H1 (cell line): ENCODE measurements at places on chromosomes 5 and 9. TPM values are rescaled to one million over a fixed set of nuclear protein-coding genes. Genes with fewer than 3 reads are reported as not detected.
A peak's percentile ranks its signal among the peaks of the same experiment; 100 is the strongest.

CDC20B gene
- total RNA-seq, result not detected in 2 replicates

GMCL2 gene
- total RNA-seq, result 0.13 TPM in 1 of 2 replicates, not detected in the other

SIT1 gene
- total RNA-seq, result 7.8 and 8.2 TPM in 2 replicates

CYLC2 gene
- total RNA-seq, result not detected in 2 replicates

- no peak overlapping the region for H3K4me3 ChIP-seq
- no peaks in the 10 kb centered on the region for H3K4me1 ChIP-seq
- H3K27ac ChIP-seq, result no peak overlapping the region
- no peak for DNase-seq
- H3K36me3 ChIP-seq, result no peaks in the 10 kb centered on the region
- no peaks in the 10 kb centered on the region for H3K27me3 ChIP-seq
These were observed 280.6 kb upstream of the EFNA5 start for GRCh38 chr5:107951309-107951708.

RGS7BP gene
- 2.3 TPM in 2 replicates for total RNA-seq

RNF183 gene
- total RNA-seq, result not detected in 2 replicates

GRCh38 chr5:322942-323879, 1.7 kb downstream of the AHRR start:
- no peaks in the 10 kb centered on the region for H3K36me3 ChIP-seq
- DNase-seq, result no peak

GRCh38 chr9:84819491-84819991, 150.0 kb downstream of the NTRK2 start:
- no peaks in the 10 kb centered on the region for H3K4me1 ChIP-seq
- H3K36me3 ChIP-seq, result no peaks in the 10 kb centered on the region
- H3K27ac ChIP-seq, result no peak overlapping the region
- DNase-seq, result peak; percentile 27
- no peak overlapping the region for H3K4me3 ChIP-seq
- no peaks in the 10 kb centered on the region for H3K27me3 ChIP-seq

IL4 gene
- total RNA-seq, result not detected in 2 replicates

DNA sequence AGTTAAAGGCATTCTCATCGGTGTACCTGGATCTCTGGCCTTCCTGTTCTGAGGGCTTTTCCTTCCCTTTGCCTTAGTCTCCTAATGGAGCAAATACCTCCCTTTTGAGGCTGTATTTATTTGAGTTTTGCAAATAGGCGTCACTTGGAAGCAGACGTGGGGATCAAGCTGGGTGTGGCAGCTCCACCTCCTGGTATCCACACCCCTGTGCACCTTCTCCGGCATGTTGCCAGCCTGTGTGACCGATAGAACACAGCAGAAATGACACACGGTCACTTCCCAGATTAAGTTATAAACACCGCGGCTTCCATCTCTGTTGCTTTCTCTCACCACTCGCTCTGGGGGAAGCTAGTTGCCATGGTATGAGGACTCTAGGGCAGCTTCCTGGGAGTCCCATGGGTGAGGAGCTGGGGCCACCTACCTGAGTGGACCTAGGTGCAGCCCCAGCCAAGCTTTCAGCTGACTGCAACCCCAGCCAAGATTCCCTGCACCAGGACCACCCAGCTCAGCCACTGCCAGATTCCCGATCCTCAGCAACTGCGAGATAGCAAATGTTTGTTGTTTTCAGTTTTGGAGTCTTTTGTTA, 214.4 kb upstream of the MVB12B start:
- no peak overlapping the region for H3K27ac ChIP-seq
- no peak for DNase-seq
- H3K4me1 ChIP-seq, result no peaks in the 10 kb centered on the region
- H3K27me3 ChIP-seq, result no peaks in the 10 kb centered on the region
- H3K4me3 ChIP-seq, result no peak overlapping the region
- H3K36me3 ChIP-seq, result no peaks in the 10 kb centered on the region

GRCh38 chr5:174337276-174338184, 292.0 kb downstream of the NSG2 start:
- H3K4me3 ChIP-seq, result no peak overlapping the region
- H3K4me1 ChIP-seq, result peaks cover 5% of the 10 kb centered on the region
- no peak overlapping the region for H3K27ac ChIP-seq
- no peaks in the 10 kb centered on the region for H3K27me3 ChIP-seq
- DNase-seq, result no peak

CATSPER3 gene
- total RNA-seq, result 0.48 TPM in 1 of 2 replicates, not detected in the other

UNC5A gene
- total RNA-seq, result 4.0 and 4.1 TPM in 2 replicates

GRCh38 chr5:109060378-109061025, 312.8 kb downstream of the FER start:
- H3K27me3 ChIP-seq, result no peaks in the 10 kb centered on the region
- no peak overlapping the region for H3K4me3 ChIP-seq
- H3K36me3 ChIP-seq, result no peaks in the 10 kb centered on the region
- H3K4me1 ChIP-seq, result no peaks in the 10 kb centered on the region
- DNase-seq, result no peak

CA9 gene
- total RNA-seq, result 1.3 and 1.4 TPM in 2 replicates

C8G gene
- 0.80 TPM in 1 of 2 replicates, not detected in the other for total RNA-seq

DNA sequence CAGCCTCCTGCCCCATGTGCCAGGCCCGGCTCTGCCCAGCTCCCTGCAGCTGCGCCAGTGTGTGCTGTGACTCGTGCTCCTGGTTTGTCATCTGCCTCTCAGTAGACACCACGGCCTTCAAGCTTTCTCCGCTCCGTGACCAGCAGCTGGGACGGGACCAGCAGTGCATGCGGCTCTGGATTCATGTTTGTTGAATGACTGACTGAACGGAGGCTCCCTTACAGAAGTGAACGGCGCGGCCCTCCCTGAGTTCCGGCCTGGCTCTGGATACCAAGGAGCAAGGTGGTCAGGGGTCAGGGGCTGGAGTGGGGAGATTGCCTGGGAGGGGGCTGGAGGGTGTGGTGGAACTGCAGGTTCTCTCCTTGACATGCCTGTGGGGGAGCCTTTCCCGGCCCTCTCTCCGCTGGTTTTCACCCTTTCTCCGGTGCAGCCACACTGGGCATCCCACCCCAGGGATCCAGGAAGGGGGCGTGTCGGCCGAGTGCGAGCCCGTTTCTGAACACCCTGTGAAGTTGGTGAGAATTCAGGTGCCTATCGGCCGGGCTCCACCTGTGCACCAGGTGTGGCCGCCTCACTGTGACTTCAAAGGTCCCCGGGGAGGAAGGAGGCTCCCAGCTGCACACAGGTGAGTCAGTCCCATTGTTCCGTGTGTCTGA, 11.1 kb upstream of the CEP72 start:
- no peaks in the 10 kb centered on the region for H3K4me1 ChIP-seq
- no peaks in the 10 kb centered on the region for H3K36me3 ChIP-seq
- no peaks in the 10 kb centered on the region for H3K27me3 ChIP-seq
- no peak overlapping the region for H3K4me3 ChIP-seq

GRCh38 chr9:72807765-72808445, 144.9 kb downstream of the ALDH1A1 start:
- no peaks in the 10 kb centered on the region for H3K27me3 ChIP-seq
- DNase-seq, result peak; percentile 64
- no peaks in the 10 kb centered on the region for H3K36me3 ChIP-seq
- no peak overlapping the region for H3K27ac ChIP-seq

PPP3R2 gene
- not detected in 2 replicates for total RNA-seq

- DNase-seq, result peak; percentile 41
- peaks cover 9% of the 10 kb centered on the region for H3K4me1 ChIP-seq
- peak overlapping the region; percentile 73; the same call in 1 of the 2 replicates for H3K27ac ChIP-seq
- no peaks in the 10 kb centered on the region for H3K27me3 ChIP-seq
These were observed 171.4 kb upstream of the SLC30A5 start for GRCh38 chr5:68922172-68922987.

DNA sequence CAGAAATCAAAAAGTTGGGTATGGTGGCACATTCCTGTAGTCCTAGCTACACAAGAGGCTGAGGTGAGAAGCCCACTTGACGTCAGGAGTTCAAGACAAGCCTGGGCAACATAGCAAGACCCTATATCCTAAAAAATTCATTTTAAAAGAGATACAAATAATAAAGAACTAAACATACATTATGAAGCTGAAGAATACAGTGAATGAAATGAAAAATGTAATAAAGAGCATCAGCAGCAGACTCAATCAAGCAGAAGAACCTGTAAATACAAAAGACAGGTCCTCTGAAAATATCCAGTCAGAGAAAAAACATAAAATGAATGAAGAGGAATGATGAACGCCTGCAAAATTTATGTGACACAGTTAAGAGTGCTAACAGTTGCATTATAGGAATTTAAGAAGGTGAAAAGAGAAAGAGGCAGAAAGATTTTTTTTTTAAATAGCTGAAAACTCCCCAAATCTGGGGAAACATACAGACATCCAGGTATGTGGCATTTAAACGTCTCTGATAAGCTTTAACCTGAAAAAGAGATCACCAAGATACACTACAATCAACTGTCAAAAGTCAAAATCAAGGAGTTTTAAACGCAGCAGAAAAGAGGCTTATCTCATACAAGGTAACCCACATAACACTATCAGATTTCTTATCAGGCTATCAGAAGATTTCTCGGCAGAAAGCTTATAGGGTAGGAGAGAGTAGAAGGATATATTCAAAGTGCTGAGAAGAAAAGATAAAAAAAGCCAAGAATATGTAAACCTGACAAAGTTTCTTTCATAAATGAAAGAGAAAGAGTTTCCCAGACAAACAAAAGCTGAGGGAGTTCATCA, 57.6 kb downstream of the PRRC1 start:
- no peaks in the 10 kb centered on the region for H3K36me3 ChIP-seq
- DNase-seq, result no peak
- no peaks in the 10 kb centered on the region for H3K4me1 ChIP-seq

GRCh38 chr5:170746961-170747340, 36.6 kb upstream of the GABRP start:
- H3K27me3 ChIP-seq, result no peaks in the 10 kb centered on the region
- no peak overlapping the region for H3K4me3 ChIP-seq
- H3K4me1 ChIP-seq, result peaks cover 17% of the 10 kb centered on the region
- H3K27ac ChIP-seq, result 0 out of 2 replicates have a peak overlapping the region, but pooled peaks have one; percentile 47
- DNase-seq, result no peak

DNA sequence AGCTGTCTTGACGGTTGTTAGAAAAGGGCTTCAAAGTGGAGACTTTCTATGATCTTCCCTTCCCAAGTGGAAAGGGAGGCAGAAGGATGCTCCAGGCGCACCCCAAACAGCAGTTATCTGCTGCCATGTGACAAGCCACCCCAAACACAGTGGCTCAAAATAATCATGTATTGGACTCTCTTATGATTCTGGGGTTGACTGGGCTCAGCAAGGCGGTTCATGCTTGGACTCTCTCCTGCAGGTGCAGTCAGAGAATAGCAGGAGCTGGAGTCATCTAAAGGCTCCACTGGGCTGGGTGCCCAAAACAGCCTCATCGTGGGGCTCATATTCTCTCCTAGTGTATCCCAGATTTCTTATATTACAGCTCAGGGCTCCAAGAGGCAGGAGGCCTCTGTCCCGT, 177.6 kb upstream of the IER5L start:
- H3K4me1 ChIP-seq, result peaks cover 3% of the 10 kb centered on the region; the same call in 1 of the 2 replicates
- no peak overlapping the region for H3K4me3 ChIP-seq
- H3K36me3 ChIP-seq, result no peaks in the 10 kb centered on the region
- H3K27ac ChIP-seq, result no peak overlapping the region

DNA sequence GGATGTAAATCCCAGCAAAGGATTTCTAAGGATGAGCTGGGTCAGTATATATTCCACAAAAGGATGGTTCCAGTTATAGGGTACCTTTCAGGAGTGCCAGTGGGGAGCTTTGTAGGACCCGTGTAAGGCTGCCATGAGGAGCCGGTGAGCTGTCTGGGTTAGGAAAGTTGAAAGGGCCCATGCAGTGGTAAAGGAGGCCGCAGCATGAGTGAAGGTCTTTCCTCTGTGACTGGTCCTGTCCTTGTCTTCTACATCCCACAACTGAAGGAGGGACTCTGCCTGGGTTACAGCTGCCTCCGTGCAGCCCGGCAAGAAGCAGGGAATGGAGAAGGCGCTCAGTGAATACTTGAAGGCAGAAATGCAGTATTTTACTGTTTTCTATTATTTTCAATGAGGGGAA, 58.9 kb downstream of the HSPA4 start:
- no peaks in the 10 kb centered on the region for H3K36me3 ChIP-seq
- H3K27ac ChIP-seq, result no peak overlapping the region
- no peak overlapping the region for H3K4me3 ChIP-seq
- DNase-seq, result peak; percentile 45

DNA sequence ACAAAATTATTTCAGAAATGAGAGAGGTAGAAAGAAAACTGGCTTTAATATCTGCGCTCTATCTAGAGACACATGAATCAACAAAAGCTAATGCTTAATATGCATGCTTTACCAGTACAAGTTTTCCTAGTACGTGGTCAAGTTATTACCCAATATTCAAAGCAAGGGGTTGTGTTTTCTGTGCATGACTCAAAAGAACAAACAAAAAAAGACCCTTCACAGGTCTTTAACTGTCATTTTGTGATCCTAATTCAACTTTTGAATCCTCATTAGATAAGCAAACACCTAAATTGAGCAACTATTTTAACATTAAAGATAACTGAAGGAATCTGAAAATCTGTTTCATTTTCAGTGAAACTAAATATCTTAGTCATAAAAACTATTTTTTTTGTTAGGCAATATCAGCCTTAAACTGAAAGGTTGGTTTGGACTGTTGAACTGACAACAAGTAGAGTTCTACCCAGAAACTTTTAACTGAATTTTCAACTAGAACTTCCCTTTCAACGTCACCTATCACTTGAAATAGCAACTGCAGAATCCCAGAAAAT, 12.5 kb downstream of the ST8SIA4 start:
- H3K27me3 ChIP-seq, result no peaks in the 10 kb centered on the region
- no peak overlapping the region for H3K27ac ChIP-seq
- DNase-seq, result no peak
- H3K4me3 ChIP-seq, result no peak overlapping the region

DAB2IP gene
- 39.5 and 41.4 TPM in 2 replicates for total RNA-seq

BOD1 gene
- 143 and 149 TPM in 2 replicates for total RNA-seq

DNA sequence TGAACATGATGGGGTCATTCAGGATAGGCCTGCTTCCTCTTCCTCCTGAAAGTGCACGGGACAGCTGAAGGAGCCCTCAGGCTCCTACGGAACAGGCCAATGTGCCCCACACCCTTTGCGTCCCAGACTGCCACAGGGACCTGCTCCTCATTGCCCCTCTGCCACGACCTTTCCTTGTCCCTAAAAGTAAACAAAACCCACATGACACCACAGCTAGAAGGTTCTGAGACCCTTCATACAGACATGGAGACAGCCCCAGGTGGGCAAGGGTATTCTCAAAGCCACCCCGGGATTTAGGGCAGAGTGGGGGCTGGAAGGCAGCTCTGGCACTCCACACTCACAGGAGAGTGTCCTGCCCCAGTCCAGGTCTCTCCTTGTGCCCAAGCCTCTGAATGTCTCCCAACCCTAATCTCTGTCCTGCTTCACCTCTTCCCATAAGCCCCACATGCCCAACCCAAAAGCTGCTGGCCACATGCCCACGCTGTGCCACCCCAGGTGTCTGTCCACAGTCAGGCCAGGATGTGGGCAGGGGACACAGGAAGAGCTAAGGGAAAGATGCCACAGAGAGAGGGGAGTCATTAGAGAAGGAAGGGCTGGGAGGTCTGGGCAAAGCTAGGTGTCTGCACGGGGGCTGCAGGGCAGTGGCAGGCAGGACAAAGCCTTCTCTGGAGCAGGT, 800 bp downstream of the AMBP start:
- H3K4me1 ChIP-seq, result peaks cover 6% of the 10 kb centered on the region; the same call in 1 of the 2 replicates
- H3K36me3 ChIP-seq, result no peaks in the 10 kb centered on the region
- no peak overlapping the region; the same call in 1 of the 2 replicates for H3K27ac ChIP-seq

IRX2 gene
- total RNA-seq, result 40.4 and 47.5 TPM in 2 replicates
